ENCODE measurements at places on chromosomes 3 and 15. TPM values are rescaled to one million over a fixed set of nuclear protein-coding genes. Genes with fewer than 3 reads are reported as not detected.
A peak's percentile ranks its signal among the peaks of the same experiment; 100 is the strongest.

- H3K27ac ChIP-seq, result no peak overlapping the region
- no peak overlapping the region for H3K4me3 ChIP-seq
- H3K36me3 ChIP-seq, result no peaks in the 10 kb centered on the region
- no peaks in the 10 kb centered on the region for H3K4me1 ChIP-seq
Observed at GRCh38 chr3:12532182-12532581, 13.1 kb downstream of the MKRN2OS start.

- no peaks in the 10 kb centered on the region for H3K36me3 ChIP-seq
- no peak overlapping the region for H3K27ac ChIP-seq
Observed at GRCh38 chr3:49456466-49456865, 13.6 kb upstream of the DAG1 start.

DNA sequence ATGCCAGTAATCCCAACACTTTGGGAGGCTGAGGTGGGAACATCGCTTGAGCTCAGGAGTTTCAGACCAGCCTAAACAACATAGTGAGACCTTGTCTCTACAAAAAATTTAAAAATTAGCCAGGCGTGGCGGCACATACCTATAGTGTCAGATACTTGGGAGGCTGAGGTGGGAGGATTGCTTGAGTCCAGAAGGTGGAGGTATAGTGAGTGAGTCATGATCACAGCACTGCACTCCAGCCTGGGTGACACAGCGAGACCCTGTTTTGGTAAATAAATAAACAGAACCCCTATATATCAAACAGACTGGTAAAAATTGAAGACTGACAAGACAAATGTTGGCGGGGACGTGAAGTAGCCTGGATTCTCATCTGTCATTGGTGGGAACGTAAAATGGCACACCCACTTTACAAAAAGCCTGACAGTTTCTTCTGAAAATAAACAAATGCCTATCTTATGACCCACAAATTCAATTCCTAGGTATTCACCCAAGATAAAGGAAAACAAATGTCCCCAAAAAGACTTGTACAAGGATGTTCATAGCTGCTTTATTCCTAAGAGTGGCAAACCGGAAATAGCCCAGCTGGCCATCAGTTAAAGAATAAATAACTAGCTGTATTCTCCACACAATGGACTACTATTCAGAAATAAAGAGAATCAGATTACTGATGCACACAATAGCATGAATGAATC lies 47.0 kb upstream of the GK5 start:
- H3K36me3 ChIP-seq, result no peaks in the 10 kb centered on the region
- H3K27ac ChIP-seq, result no peak overlapping the region
- no peak overlapping the region for H3K4me3 ChIP-seq
- no peak for DNase-seq
- no peaks in the 10 kb centered on the region for H3K4me1 ChIP-seq

DNA sequence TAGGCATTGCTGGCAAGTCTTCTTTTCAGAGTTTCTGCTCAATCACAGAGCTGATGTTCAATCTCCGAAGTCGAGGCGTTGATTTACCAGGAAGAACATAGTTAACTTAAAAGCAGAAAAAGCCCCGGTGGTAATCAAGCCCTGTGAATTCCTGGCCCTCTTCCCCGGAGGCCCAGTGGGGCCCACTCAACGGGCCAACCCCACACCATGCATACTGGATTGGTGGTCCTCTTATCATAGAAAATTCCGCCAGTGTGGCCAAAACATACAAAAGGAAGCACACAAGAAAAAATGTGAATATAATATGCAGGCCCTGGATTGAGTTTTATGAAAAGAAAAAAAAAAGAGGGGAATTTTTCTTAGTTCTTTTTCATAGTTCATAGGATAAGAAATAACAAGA lies 873.0 kb upstream of the NR2F2 start:
- H3K4me1 ChIP-seq, result no peaks in the 10 kb centered on the region
- no peak overlapping the region for H3K27ac ChIP-seq
- H3K27me3 ChIP-seq, result no peaks in the 10 kb centered on the region
- H3K4me3 ChIP-seq, result no peak overlapping the region

Gene GUCA1C
- not detected for total RNA-seq

- no peaks in the 10 kb centered on the region for H3K36me3 ChIP-seq
- no peak for DNase-seq
- no peak overlapping the region for H3K27ac ChIP-seq
- H3K4me1 ChIP-seq, result peaks cover 5% of the 10 kb centered on the region
- no peak overlapping the region for H3K4me3 ChIP-seq
Observed at GRCh38 chr15:64148168-64148567, 3.4 kb upstream of the SNX22 start.

GRCh38 chr3:50243543-50243895 lies 7.5 kb downstream of the GNAI2 start:
- no peaks in the 10 kb centered on the region for H3K36me3 ChIP-seq
- peak overlapping the region; percentile 78 for H3K27ac ChIP-seq
- peak overlapping the region; percentile 7 for H3K4me3 ChIP-seq

Gene PAQR5
- 2.6 TPM for total RNA-seq

GRCh38 chr15:72161361-72162132 lies 36.0 kb downstream of the GRAMD2A start:
- no peaks in the 10 kb centered on the region for H3K36me3 ChIP-seq
- peak overlapping the region; percentile 17 for H3K27ac ChIP-seq
- no peaks in the 10 kb centered on the region for H3K4me1 ChIP-seq
- DNase-seq, result no peak

GRCh38 chr3:141373768-141374526 lies 5.6 kb downstream of the ZBTB38 start:
- H3K4me3 ChIP-seq, result no peak overlapping the region
- no peaks in the 10 kb centered on the region for H3K36me3 ChIP-seq
- no peaks in the 10 kb centered on the region for H3K27me3 ChIP-seq
- no peak for DNase-seq
- no peak overlapping the region for H3K27ac ChIP-seq

GRCh38 chr15:67937153-67937761 lies 97.4 kb upstream of the RNU6-1 start:
- DNase-seq, result no peak
- H3K27me3 ChIP-seq, result no peaks in the 10 kb centered on the region
- no peaks in the 10 kb centered on the region for H3K4me1 ChIP-seq
- no peaks in the 10 kb centered on the region for H3K36me3 ChIP-seq
- no peak overlapping the region for H3K27ac ChIP-seq

DNA sequence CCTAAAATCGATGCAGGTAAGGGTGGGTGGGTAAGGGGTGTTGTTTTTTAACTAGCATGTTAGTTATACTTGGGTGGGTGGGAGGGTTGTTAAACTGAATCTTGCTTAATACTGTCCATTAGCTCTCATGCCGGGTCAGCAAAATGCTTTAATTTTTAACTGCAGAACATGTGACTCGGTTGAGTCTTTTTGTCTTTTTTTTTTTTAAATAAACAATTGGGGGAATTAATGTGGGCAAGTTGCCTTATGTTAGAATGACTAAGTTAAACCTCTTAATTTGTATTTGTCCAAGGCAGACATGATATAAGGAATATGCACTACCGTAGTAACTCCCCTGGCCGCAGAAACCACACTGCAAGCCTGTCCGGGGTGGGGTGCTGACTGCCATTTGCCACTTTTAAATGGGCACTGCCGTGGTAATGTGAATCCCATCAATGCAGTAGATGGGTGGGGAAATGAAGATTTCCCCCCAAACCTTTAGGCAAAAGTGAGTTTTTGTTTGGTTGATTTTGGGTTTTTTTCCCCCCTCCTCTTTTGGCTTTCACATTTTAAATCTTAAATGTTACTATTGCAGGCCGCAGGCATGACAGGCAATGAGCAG lies 54.3 kb upstream of the CCR4 start:
- H3K4me1 ChIP-seq, result no peaks in the 10 kb centered on the region
- H3K27me3 ChIP-seq, result no peaks in the 10 kb centered on the region
- no peak overlapping the region for H3K4me3 ChIP-seq
- no peaks in the 10 kb centered on the region for H3K36me3 ChIP-seq
- DNase-seq, result no peak

Gene CSPG4
- total RNA-seq, result 17.0 TPM

GRCh38 chr3:36501616-36502015 lies 121.3 kb downstream of the STAC start:
- H3K27me3 ChIP-seq, result no peaks in the 10 kb centered on the region
- H3K36me3 ChIP-seq, result no peaks in the 10 kb centered on the region
- H3K4me1 ChIP-seq, result no peaks in the 10 kb centered on the region
- no peak overlapping the region for H3K27ac ChIP-seq
- DNase-seq, result no peak

Gene TRH
- total RNA-seq, result not detected
